A172 (cell line): ENCODE measurements at places on chromosomes 5 and 9. TPM values are rescaled to one million over a fixed set of nuclear protein-coding genes. Genes with fewer than 3 reads are reported as not detected.

The FOXD4 gene
- total RNA-seq: 0.47 and 0.65 TPM in 2 replicates

DNA sequence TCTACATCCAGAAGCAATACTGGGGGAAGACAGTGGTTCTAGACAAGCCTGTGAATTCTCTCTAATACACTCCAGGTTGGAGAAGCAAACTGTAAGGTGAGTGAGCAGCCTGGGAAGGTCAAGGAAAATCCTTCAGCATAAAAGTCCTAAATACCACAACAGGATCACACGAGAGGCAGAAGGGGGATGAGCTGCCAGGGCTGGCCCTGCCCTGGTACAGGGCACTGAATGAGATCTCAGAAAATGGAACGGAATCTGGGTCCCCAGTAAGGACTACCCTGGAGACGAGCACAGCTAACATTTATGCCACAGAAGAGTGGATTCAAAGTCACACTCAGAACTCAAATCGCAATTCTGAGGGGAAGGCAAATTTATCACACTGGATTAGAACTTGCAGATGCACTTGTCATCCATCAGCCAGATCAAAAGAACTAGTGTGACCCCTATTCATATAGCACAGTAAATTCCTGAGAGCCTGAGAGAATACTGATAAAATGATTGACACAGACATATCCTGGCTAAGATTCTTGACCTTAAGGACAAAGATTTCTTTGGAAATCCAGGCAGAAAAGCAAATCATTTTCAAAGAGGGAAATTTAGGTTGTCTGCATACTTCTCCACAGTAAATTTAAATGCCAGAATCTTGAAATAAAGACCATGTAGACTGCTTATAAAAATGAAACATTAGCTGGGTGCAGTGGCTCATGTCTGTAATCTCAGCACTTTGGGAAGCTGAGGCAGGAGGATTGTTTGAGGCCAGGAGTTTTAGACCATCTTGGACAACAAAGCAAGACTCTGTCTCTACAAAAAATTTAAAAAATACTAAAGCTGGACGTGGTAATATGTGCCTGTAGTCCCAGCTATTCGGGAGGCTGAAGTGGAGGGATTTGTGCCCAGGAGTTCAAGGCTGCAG is 25.6 kb downstream of the FYB1 start:
- no peak for DNase-seq

DNA sequence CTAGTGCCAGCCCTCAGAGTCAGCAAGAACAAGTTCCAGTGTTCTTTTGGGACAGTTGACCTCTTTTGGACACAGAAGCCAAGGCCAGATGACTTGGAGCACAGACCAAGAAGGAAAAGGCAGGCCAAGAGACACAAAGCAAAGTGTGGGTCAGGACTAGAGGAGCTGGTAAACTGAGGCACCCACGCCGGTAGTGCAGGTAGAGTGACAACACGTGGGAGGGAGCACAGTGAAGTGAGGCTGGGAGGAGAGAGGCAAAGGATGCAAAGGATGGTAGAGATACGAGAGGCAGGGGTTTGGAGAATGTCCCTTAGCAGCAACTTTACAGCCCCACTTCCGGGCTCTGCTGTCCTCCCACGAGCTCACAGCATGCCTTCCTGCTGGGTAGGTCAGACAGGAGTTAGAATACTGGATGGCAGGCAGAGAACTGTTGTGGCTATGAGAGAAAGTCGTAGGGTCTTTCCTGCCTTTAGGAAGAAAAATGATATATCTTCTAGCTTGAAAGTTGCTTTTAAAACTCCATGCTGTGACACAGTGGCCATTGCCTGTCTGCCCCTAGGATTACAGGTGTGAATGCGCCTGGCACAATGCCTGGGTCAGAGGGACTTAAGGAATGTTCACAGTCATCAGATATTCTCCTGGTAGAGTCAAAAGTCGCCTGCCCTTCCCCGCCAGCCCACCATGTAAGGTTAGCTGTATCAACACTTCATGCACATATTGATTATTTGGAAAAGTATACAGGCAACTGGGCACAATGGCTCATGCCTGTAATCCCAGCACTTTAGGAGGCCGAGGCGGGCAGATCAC is 97.9 kb downstream of the PDE8B start:
- no peak for DNase-seq

DNA sequence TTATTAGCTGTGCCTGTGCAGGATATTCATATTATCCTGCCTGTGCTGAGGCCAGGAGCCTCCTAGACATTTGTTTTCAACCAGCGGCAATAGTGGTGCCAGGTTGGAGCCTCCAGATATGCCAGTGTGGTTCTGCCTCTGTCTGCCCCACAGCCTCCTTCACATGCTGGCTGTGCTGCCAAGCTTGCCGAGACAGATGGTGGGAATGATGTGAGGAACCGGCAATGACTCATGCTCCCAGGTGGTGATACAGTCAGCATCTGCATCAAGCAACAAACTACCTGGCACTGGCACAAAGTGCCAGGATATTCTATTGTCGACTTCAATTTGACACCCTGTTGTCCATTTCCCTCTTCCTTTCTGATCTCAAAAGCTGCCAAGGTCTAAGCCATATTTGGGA is 285.7 kb downstream of the CHSY3 start:
- DNase-seq: peak; percentile 36

The MLANA gene
- not detected in 2 replicates for total RNA-seq

- no peak for DNase-seq
Observed at GRCh38 chr5:175866377-175866907, 4.9 kb upstream of the CPLX2 start.
